ENCODE measurements at places on chromosomes 4 and X.

DNA sequence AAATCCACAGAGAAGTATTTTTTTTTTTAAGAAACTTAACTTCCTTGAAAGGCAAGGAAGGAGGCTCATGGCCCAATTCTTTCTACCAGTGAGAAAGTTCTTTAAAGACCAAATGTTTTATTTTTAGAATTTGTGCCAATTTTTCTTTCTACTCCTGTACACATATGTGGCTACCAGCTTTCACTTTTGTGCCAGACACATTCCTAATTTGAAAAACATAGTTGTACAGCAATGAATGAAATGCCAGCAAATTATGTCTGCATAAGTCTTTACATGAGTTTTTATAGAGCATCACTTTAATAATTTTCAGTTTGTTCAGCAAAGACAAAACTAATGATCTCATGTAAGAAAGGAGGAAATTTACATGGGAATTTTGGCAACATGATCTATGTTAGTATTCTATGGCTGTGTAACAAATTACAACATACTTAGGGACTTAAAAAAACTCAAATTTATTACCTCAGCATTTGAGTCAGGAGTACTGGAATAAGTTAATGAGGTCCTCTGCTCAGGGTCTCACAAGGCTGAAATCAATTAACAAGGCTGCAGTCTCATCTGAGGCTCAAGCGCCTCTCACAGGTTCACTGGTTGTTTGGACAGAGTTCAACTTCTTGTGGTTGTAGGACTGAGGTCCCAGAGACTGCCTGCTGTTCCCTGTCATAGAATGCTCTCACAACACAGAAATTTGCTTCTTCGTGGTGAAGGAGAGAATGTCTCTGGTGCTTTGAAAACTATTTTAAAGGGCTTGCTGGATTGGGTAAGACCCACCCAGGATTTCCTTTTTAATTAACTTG, 678.2 kb upstream of the FAM241A start:
- no peak for DNase-seq

DNA sequence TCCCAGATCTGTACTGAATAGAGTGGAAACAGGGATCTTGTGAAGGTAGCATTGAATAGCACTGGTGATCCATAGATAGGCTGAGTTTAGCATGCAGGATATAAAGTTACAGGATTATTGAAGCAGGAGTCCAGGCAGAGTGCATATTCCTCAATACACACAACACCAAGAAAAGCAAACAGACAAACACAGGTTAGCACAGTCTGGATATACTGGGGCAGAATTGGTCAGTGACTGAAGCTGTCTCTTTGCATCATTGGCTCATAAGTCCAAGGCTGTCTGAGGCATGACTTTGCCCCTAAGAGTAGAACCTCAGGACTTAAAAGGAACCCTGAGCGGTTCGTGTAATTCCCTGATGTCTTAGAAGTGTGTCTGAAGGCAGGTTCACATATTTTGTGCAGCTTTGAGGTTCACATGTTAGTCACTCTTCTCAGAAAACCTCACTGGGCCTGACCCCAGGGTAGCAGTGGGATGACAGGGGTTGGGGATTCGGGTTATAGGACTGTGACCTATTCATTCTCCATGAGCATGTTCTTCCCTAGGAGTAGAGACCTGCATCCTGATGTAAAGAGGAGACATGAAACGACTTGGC, 134.6 kb downstream of the AASDH start:
- no peak for DNase-seq

- no peak for DNase-seq
These were observed 54.7 kb downstream of the CD38 start for GRCh38 chr4:15832523-15833451.

GRCh38 chr4:158046345-158046744, 126.5 kb downstream of the GASK1B start:
- DNase-seq: no peak

GRCh38 chrX:70988425-70988824, 57.5 kb upstream of the SLC7A3 start:
- DNase-seq: no peak

GRCh38 chr4:168318266-168318895, at the start of gene DDX60:
DDX60 (minus strand) TSS chr4:168318752; CDS start chr4:168311259, 7,493 bp downstream.
- DNase-seq: peak; percentile 91

DNA sequence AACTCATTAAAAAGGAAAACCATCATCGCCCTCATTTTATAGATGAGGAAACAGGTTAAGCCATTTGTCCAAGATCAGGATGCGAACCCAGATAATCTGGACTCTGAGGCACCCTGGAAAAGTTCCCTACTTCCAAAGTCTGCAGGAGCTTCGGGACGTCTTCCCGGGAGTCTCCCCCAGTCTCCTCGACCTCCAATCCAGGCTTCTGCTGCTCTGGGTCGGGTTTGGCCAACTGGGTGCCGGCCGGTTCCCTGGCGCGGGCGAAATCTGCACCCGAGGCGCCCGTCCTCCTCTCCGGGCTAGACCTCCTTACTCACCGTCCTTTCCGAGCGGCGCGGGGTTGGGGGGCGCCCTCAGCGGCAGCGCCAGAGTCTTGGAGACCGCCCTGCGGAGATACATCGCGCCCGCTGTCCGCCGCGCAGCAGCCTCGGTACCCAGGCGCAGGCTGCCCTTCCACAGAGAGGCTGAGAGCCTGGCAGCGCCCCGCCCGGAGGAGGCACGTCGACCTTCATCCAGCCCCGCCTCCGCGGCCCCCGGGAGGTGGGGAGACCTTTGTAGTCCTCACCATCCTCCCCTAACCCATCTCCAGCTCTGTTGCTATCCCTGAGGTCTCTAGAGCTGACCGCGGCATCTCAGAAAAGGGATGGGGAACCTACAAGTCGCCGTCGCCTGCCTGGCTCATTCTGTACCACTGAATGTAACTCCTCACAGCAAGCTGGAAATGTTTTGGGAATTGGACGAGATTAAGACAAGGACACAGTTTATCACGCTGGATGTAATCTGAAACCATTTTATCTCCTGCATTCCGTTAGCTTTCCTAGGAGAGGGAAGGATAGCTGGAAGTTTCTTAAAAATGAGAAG, at the start of gene MGARP:
Gene MGARP (minus strand): TSS at position 466 of the 861 bp plus-strand sequence. CDS start 67 bp downstream, at position 399.
- no peak for DNase-seq

DNA sequence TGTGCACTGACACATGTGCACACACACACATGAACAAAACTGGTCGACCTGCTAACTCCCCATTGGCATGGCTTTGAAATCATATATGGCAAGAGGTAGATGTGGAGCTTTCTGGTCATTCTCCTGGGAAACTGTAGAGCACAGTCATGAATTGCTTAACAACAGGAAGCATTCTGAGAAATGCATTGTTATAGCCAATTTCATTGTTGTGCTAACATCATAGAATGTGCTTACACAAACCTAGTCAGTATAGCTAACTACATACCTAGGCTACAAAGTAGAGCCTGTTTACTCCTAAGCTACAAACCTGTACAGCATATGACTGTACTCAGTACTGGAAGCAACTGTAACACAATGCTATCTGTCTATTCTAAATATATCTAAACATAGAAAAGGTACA, 134.2 kb upstream of the SH3RF1 start:
- no peak for DNase-seq

DNA sequence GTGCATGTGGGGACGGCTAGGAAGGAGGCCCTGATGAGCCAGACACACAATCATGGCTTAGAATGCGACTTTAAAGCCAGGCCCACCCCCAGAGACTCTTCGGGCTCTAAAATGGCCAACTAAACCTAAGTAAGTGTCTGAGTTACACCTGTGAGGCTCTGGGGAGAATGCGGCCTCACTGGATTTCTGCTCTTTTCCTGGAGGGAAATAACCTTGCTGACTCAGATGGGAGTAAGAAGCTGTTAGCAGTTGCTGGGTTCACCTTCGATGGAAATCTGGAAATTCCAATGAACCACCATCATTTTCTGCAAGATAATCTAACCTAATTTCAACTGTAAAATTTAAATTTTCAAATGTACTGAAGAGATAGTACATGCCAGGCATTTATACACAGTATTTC, 97.6 kb upstream of the MAML3 start:
- DNase-seq: no peak

- no peak for DNase-seq
These were observed 1002.3 kb downstream of the FAM133A start for GRCh38 chrX:94676285-94676684.

DNA sequence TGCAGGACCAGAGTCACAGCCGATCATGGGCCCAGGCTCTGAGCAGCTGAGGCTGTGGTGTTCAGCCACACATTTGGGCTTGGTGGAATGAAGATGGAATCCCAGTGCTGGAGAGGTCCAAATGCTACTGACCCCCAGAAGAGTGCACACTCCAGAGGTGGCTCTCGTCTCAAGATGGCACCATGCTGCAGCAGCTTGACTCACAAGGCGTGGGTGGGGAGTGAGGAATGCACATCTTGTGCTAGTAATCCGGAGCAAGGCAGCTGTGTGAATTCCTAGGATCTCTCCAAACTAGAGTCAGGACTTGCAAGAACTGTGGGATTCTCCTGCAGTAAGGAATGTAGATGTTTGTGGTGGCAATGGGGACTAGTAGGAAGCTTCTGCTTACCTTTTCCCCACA, 28.7 kb downstream of the RAB28 start:
- DNase-seq: no peak

GRCh38 chrX:13380211-13380610, 60.4 kb upstream of the ATXN3L start:
- no peak for DNase-seq

- no peak for DNase-seq
These were observed 4.4 kb upstream of the ZFP92 start for GRCh38 chrX:153406903-153407302.

DNA sequence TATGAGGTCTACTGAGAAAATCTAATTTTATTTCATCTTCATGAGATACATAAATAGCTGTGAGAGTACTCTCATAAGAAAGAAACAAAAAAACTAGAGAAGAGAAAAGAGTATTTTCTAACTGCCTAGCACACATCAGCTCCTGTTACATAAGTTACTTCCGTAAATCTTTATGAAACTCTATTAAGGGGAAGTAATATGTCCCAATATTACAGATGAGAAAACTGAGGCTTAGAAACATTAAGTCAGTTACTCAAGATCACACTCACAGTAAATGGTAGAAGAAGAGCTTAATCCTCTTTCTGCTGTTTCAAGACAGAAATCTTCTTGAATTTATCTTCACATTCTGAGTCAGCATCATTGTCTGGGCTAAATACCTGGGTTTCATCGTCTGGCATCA, 164.1 kb downstream of the DTHD1 start:
- DNase-seq: no peak

- no peak for DNase-seq
These were observed 365.7 kb downstream of the FGF13 start for GRCh38 chrX:138345801-138346200.

DNA sequence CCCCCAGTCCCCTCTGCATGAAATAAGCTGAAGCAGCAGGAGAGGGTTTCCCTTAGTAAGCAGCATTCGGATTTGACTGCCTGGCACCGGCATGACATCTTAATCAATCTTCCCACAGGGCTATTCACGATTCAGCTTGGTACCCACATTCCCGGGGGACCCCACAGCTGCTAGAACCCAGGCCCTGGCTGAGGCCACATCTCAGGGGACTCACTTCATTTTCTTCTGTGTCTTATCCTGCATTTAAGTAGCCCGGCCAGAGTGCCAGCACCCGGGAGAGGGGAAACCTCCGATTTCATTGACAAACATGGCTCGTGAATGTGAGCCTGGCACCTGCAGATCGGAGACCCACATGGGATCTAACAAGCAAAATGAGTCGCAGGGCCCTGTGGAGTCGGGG, 52.3 kb upstream of the CRMP1 start:
- no peak for DNase-seq

GRCh38 chrX:110056419-110056818, 53.5 kb downstream of the TMEM164 start:
- DNase-seq: no peak

GRCh38 chr4:5824635-5825034, 68.3 kb downstream of the CRMP1 start:
- DNase-seq: no peak

GRCh38 chrX:47145395-47146120, 537 bp downstream of the RBM10 start:
- DNase-seq: no peak

DNA sequence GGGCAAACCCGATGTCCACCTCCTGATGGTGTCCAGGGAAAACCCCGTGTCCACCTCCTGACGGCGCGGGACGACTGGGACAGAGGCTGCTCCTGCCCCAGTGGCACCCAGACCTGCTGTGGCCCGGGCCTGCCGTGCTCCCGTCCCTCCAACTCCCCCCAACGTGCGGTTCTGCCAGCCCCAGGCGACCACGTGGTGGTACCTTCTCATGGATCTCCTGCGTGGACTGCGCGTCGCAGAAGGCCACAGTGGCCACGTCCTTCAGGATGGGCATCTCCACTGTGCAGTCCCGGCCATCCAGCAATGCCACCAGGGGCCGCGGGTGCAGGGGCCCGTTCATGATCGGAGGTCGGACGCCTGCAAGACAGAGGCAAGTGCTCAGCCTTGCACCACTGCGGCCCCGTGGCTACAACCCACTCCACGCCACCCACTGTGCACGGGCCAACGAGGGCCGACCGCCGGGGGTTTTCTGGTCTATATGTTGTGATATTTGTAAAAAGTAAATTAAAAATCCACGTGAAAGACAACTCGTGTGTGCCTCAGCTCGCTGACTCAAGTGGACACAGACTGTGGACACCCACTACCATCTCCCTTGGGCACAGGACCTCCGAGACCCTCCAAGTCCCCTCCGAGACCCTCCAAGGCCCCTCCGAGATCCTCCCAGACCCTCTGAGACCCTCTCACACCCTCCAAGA, 10.8 kb downstream of the CTBP1 start:
- DNase-seq: no peak

DNA sequence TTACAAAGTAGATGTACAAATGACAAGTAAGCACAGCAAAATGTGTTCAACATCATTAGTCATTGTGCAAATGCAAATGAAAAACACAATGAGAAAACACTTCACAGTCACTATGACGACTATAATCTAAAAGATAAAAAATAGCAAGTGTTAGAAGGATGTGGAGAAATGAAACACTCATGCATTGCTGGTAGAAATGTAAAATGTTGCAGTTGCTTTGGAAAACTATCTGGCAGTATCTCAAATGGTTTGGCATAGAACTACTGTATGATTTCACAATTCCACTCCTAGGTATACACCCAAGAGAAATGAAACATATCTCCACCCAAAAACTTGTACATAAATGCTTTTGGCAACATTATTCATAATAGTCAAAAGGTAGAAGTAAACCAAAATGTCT, 459.7 kb upstream of the TRAM1L1 start:
- DNase-seq: no peak

DNA sequence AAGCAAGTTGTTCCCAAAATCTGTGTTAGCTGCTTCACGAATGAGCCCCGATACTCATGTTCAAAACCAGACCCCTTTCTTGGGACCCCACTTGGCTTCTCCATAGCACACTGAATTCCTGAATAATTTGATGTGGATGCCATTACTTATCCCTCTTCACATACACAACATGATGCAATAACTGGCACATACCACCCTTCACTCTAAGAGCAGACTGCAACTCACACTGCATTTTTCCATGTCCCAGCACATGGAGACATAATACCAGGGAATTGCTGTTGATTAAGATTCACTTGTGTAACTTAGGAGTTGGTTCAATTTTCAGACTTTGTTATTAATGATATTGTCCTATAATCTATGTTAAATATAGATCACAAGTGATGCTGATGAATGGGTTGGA, 213.4 kb downstream of the MAML3 start:
- DNase-seq: no peak
